GM04504 (cell line): ENCODE measurements at places on chromosomes 6 and 20.
A peak's percentile ranks its signal among the peaks of the same experiment; 100 is the strongest.

- DNase-seq: no peak
Observed at GRCh38 chr6:125519367-125519766, 217.6 kb upstream of the HDDC2 start.

DNA sequence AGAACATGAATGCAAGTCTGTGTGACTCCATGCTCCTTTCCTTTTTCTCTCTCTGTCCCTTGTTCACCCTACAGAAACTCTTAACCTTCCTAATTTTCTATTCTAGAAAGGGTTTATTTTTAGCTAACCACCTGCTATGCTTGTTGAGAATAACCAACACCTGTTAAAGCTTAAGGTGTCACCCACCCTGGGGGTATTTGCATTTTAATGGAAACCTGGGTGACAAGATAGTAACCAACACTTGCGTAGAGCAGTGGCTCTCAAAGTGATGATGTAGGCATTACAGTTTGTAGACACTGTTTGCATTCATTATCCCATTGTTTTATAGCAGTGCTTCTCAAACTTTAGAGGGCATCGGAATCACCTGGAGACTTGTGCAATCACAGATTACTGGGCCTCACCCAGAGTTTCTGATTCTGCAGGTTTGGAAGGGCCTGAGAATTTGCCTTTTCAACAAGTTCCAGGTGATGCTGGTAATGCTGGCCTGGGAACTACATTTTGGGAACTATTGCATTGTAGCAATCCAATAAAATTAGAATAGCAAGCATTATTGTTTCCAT is 114.4 kb upstream of the ARMC2 start:
- DNase-seq: no peak

DNA sequence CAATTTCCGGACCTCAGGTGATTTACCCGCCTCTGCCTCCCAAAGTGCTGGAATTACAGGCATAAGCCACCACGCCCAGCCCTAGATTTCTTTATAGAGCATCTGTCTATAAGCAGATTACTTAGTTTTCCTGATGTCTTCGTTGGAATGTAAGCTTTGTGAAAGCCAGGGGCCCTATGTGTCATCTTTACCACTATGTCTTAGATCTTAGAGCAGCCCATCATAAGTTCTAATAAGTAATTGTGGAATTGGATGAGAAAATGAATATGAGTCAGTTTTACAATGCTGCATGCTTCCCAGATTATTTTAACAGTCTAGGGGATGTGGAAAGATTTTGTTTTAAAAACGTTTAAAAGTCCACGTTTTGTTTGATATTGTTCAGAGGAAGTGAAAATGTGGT is 9.1 kb upstream of the ZBTB2 start:
- DNase-seq: peak; percentile 50

GRCh38 chr6:13045676-13046075 is 282.7 kb downstream of the TBC1D7 start:
- no peak for DNase-seq

DNA sequence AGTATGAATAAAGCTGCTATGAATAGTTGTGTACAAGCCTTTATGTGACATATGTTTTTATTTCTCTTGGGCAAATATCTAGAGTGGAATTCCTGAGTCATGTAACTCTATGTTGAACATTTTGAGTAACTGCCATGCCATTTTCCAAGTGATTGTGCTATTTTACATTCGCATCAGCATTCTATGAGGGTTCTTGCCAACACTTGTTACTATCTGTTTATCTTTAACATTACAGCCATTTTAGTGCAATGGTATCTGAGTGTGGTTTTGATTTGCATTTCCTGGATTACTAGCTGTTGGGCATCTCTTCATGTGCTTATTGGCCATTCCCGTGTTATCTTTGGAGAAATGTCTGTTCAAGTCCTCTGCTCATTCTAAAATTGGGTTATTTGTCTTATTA is 19.1 kb downstream of the MYT1 start:
- DNase-seq: no peak

GRCh38 chr20:14550655-14551054 is 213.2 kb upstream of the FLRT3 start:
- DNase-seq: no peak

GRCh38 chr6:13664703-13665352 is 46.8 kb downstream of the RANBP9 start:
- DNase-seq: no peak

DNA sequence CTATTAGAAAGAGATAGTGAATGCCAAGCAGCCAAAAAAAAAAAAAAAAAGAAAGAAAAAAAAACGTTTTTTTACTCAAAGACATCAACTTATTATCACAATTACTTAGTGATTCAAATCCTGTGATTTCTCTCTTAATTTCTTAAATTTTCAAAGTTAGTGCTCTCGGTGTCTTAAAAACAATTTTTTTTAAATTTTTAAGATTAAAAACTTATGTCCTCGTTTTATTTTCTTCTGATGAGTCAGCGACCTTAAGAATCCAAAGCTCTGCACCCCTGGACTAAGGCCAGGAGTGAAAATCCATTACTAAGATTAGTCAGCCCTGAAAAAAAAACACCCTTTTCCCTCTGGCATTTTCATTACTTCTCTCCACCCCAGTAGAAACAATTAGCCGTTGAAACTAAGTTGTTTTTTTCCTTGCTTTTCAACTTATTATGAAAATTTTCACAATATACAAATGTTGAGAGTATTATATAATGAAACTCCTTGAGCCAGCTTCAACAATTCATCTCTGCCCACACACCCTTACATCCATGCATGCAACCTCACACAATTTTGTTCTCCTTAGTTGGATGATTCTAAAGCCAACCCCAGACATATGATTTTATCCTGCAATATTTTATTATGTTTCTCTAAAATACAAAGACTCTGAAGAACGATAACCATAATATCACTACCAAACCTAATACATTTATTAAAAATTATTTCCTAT is 85.6 kb upstream of the CARMIL1 start:
- DNase-seq: peak; percentile 91

DNA sequence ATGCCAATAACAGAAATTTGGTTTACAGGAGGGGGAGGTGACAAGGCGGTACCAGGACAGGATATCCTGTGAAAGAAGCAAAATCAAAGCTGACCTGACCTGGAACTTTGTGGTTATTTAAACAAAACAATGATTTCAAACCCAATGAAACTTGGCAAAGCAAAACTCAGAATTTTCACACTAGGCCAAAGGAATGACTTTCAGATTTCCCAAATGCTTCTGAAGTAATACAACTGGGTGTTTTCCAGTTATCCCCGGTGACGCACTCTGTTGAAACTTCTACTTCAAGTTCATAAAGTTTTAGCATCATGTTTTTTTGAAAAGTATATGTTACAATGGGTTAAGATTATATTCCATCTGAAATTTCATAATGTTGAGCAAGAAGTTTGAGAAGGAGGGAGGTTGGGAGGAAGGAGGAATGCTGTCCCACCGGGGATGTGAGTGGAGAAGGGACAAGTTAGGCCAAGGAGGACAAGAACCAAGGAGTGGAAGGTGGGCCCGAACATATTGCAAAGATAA is 78.1 kb upstream of the TRAF3IP2 start:
- peak; percentile 82 for DNase-seq

GRCh38 chr6:147503587-147503986 is 4.9 kb upstream of the SAMD5 start:
- no peak for DNase-seq

DNA sequence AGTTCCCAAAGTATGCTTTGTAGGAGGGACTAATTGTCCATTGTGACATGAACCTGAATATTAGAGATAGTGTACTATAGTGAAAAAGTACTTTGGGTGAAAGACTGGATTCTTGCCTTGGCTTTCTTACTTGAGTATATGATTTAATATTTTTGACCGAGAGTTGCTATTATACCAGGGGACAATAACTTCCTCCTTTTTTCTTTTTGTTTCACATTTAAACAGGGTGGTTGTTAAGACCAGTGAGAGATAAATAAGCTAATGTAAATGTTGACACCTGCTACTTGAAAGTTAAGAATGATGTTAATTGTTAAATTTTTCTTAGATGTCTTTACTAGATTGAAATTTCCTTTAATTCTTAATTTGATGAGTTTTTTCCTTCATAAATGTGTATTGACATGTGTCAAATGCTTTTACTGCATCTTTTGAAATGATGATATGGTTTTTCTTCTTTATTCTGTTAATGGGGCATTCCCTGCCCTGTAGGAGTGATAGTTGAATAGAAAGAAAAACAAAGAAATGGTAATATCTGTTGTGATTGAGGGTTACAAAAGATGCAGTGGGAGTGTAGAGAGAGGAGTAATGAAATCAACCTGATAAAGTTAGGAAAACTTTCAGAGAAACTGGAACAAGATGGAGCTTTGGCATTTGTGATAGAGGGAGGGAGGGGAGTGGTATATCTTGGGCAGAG is 48.4 kb downstream of the ZFAND3 start:
- no peak for DNase-seq

DNA sequence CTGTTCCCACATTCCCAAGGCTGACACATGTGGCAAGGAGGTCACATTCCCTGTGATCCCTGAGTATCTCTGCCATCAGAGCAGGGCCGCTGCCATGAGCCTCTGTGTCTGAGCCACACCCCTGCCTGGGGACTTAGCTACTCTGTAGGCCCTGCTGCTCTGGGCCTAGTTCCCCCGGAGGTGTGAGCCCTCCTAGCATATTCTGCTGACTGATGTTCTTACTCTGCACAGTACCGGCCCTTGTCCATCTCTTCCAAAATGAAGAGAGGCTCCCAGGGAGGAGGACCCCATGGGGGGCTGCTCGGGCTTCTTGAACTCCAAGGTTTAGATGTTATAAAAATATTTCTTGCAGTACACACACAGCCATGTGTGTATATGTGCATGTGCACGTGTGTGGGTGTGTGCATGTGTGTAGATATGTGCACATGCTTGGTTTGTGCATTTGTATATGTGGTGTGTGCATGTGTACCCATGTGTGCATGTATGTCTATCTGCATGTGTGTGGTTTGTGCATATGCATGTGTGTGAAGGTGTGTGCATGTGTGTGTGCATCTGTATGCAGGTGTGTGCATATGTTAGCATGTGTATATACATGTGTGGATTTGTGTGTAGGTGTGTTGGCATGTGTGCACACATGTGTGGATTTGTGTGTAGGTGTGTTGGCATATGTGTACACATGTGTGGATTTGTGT is 101.2 kb downstream of the ERMARD start:
- no peak for DNase-seq

- no peak for DNase-seq
Observed at GRCh38 chr20:15359056-15359455, 1021.6 kb upstream of the FLRT3 start.

DNA sequence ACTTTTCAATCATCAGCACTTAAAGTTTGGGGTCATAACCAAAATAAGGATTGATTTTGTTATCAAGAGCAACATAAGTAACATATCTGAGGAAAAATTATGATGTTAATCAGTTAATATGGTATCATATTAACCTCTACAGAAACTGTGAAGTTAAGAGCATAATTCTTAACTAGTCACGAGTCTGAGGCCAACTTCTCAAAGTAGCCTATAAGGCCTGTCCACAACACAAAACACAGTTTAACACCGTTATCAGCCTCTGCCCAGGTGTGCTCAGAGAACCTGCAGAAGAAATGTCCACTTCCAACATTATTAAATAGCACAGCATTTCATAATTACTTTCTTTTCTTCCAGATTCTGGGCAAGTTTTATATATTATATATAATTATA is 1.1 kb downstream of the STX7 start:
- no peak for DNase-seq

GRCh38 chr6:98669371-98669770 is 165.0 kb upstream of the POU3F2 start:
- DNase-seq: no peak

GRCh38 chr6:161721511-161721910 is 447.6 kb upstream of the AGPAT4 start:
- DNase-seq: no peak

GRCh38 chr20:36992802-36993334 is 41.4 kb upstream of the SAMHD1 start:
- no peak for DNase-seq

GRCh38 chr6:145891126-145891525 is 73.0 kb downstream of the SHPRH start:
- DNase-seq: no peak

DNA sequence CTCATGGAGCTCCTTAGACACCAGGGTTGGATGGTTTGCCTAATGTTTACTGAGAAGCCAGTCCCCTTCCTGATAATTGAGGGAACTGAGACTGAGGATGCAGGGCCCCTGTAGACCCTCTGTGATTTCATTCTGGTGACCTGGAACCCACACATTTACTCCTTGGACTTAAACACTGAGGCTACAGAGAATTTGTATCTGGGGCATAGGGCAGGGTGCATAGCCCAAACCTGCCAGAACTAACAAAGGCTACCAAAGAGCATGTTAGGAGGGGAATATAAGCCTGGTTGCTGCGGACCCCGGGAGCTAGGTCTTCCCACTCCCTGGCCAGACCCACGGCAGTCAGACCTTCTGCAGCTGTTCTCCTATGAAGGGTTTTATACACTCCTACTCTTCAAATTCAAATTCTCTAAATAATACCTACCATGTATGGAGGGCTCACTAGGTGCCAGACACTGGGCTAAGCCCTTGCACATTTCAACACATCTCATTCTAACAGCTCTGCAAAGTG is 19.7 kb downstream of the DAAM2 start:
- DNase-seq: no peak

DNA sequence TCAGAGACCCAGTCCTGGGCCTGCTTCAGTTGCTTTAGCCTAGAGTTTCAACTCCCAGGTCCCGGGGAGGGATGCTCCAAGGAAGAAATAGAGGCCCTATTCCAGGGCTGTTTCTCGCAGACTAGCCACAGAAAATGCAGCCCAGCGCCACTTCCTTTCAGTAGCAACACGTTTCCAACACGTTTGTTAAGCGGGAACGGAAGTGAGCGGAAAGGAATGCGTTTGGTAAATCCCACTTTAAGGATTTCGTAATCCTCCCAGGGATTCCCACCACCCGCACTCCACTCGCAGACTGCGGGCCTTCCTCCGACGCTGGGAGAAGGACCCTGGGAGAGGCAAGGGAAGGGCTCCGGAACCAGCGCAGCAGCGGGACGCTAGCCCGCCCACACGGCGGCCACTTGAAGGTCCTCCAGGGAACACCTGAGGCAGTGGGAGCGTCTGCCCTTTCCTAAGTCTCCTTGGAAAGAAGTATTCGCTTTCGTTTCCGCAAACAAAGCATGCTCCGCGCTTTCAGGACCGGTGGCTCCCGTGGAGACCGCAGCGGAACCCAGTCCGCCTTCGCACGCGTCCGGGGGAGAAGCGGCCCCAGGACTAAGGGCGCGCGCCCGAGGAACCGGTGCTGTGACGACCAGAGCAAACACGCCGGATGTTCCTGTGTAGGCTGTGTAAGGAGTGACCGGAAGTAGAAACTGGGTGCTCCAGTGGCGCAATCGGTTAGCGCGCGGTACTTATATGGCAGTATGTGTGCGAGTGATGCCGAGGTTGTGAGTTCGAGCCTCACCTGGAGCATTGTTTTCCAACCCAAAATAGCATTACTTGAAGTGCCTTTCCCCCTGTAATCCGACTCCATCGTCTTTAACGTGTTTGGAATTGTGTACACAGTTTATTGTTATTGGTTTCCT is 227.6 kb upstream of the PRSS16 start:
- peak; percentile 69 for DNase-seq

DNA sequence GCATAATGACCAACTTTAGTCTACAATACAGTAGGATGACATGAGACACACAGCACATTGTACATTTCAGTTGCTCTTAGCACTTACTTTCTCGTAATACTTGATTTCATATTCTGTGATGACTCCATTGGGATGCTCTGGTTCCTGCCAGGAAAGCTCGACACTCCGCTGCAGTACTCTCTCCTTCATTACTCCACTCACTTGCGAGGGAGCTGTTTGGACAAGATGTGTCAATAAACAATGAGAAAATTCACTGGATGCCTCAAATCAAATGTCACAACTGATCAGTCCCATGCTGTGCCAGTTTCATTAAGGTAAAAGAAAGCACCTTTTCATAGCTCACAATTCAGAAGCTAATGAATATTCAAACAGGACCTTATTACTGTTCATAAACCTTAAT is 147.1 kb downstream of the EPHA7 start:
- DNase-seq: no peak
